Left ventricle myocardium superior (tissue), 1 donor: ENCODE measurements at places on chromosomes 16 and 17. TPM values are rescaled to one million over a fixed set of nuclear protein-coding genes. Genes with fewer than 3 reads are reported as not detected.

The KRTAP16-1 gene
- total RNA-seq = not detected

The NKD1 gene
- 0.59 TPM for total RNA-seq

The KRT27 gene
- not detected for total RNA-seq

The CD300LB gene
- 0.25 TPM for total RNA-seq

GRCh38 chr16:26680671-26681070, 386.1 kb upstream of the C16orf82 start:
- no peak for DNase-seq

GRCh38 chr16:13519871-13520270, 400.1 kb upstream of the ERCC4 start:
- no peak for DNase-seq

GRCh38 chr16:14070555-14070876, 603 bp upstream of the MRTFB start:
- no peak for DNase-seq

GRCh38 chr17:15431196-15431595, 36.2 kb downstream of the CDRT4 start:
- DNase-seq = no peak

DNA sequence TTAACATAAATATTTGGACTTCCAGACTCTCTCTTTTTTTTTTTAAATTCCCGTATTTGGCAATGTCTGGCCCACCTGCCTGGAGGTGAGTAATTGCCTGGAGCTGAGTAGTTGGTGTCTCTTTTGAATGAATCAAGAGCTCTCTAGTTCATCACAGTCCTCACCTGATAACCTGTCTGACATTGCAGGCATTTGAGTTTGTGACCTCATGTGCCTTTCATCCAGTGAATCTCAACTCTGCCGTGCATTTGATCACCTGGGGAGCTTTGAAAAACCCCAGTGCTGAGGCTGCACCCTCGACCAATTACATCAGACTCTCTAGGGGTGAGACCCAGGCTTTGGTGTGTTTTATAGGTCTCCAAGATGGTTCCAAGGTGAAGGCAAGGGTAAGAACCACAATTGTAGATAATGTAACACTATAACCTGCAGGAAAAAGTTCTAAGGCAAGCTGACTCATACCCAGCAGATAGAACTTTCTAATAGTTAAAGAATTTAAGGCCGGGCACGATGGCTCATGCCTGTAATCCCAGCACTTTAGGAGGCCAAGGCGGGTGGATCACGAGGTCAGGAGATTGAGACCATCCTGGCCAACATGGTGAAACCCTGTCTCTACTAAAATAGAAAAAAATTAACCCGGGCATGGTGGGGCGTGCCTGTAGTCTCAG, 24.5 kb upstream of the HS3ST2 start:
- DNase-seq = no peak

- no peak for DNase-seq
These were observed 805 bp upstream of the TANC2 start for GRCh38 chr17:62965174-62965685.

DNA sequence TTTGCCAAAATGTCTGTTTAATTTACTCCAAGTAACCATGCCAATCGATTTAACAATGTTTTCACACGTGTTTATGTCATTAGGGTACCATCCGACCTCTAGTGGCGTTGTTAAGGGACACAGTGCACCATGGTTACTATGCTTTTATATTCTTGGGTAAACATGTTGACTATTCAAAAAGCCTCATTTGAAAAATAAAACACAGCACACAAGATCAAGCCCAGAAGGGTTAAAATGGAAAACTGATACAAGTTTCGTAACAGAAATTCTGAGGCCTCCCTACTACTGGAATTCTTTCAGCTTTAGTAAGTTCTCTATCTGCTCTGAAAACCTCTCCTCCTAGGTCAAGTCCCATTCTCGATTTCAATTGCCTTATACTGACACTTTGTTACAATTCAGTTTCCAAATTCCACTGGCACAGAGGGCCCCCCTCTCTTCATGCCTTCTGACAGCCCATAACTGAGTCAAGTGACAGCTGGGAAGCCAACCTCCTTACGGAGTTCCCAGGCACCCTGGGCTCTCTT, 2.1 kb downstream of the CFAP20 start:
- no peak for DNase-seq
